ENCODE measurements at places on chromosomes 11 and 22.

- DNase-seq: no peak
Observed at GRCh38 chr22:38881997-38882879, 10.2 kb upstream of the CBX6 start.

- no peak for DNase-seq
Observed at GRCh38 chr11:36631774-36632173, 33.7 kb upstream of the RAG2 start.

GRCh38 chr11:70135625-70136059 is 57.5 kb downstream of the ANO1 start:
- DNase-seq: no peak

GRCh38 chr22:23270212-23270733 is 90.0 kb downstream of the BCR start:
- no peak for DNase-seq

DNA sequence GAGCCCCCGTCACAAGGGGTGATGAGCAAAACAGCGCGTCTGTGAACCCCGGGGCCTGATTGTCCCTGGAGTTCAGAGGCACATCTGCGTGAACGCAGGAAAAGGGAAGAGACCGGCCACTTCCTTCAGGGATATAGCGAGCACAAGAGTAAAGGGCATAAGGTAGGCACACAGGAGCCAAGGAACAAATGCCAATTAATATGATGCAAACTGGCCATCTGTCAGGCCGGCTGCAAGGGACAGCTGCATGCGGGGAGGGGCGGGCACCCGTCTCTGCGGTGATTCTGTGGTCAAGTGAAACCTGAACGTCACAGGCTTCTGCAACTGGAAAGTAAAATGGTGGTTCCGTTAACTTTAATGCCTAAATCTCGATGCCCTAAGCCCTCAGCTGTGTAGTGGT is 64.7 kb downstream of the TRIM29 start:
- DNase-seq: no peak

DNA sequence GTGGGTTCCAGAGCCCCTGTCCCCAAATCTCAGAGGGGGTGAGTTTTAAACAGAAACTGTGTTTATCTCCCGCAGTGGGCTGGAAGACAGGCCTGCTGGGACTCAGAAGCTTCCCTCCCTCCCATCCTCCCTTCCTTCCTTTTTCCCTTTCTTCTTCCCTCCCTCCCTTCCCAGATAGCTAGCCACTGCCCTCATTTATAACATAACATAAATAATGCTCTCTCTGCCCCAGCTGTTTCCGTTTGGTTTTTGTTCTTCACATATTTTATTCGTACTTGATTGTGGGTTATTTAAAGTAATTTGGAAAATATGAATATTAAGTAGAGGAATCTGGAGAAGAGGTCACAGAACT is 140.9 kb downstream of the TEAD1 start:
- DNase-seq: no peak

DNA sequence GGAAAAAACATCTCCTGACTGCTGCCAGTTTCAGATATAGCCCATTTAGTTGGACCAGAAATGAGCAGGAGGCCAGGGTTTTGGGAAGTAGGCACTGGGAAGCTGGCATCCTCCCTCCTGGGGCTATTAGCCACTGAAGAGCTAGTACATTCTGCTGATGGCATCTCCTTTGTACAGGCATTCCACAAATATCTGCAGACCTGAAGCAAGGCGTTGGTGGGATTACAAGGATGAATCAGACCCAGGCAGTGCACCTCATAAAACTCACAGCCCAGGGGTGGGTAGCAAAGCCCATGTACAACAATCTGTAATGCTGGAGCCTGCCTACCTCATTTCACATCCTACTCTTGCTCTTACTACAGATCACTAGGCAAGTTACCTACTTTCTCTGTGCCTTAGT is 27.5 kb upstream of the POU2AF1 start:
- DNase-seq: no peak

- no peak for DNase-seq
Observed at GRCh38 chr11:2699185-2699530, 636 bp downstream of the KCNQ1OT1 start.

DNA sequence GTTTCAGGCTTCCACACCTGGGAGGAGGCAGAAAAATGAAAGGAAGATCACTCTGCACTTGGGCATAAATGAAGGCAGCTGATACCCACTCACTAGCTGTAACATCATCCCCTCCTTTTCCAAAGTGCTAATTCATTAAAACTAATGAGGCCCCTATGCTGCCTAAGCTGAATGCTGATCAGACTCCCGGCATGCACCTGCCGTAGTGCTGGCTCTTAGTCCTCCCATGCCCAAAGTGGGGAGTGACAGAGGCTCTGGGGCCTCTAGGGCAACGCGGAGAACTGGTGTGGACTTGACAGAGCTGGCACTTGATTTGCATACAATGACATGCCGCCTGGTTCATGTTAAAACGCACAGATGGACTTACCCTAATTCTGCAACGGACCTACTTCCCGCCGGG is 96.5 kb upstream of the NCAM1 start:
- DNase-seq: no peak

GRCh38 chr11:82759649-82760048 is 26.0 kb upstream of the FAM181B start:
- DNase-seq: no peak

DNA sequence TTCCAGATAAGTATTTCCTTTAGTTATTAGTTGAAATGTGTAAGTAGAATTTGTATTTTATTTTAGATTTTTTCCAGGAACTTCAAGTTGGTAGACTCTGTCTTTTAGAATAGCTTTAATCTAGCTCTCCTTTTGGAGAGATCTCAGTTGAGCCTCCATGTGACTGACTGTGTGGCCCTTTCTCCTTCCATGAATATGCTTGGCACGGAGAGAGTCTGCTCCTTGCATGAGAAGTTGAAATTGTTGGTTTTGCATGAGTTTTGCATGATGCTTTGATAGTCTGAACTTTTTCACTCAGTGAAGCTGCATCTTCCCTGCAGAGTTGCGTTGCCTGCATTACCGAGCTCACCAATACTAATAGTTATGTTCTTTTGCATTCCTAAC is 32.8 kb upstream of the CTTN start:
- no peak for DNase-seq

DNA sequence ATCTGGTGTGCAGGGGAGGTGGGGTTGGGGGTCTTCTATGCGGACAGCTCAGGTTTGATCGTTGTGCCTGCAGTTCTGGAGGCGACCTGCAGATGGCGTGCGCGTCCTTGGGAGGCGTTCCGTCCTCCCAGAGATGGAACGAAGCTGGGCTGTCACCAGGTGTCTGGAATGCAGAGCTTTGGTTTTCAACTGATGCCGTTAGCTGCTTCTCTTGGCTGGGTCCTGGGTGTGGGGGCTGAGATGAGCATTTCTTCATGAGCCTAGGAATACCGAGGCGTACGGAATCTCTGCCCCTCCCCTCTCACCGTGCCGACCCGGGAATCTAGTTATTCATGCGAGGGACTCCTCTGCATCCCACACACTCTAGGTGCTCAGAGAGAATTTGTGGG is 98.6 kb downstream of the CEP164 start:
- DNase-seq: peak; percentile 57

GRCh38 chr11:118789501-118790356 is 1.2 kb downstream of the DDX6 start:
- peak; percentile 49 for DNase-seq

DNA sequence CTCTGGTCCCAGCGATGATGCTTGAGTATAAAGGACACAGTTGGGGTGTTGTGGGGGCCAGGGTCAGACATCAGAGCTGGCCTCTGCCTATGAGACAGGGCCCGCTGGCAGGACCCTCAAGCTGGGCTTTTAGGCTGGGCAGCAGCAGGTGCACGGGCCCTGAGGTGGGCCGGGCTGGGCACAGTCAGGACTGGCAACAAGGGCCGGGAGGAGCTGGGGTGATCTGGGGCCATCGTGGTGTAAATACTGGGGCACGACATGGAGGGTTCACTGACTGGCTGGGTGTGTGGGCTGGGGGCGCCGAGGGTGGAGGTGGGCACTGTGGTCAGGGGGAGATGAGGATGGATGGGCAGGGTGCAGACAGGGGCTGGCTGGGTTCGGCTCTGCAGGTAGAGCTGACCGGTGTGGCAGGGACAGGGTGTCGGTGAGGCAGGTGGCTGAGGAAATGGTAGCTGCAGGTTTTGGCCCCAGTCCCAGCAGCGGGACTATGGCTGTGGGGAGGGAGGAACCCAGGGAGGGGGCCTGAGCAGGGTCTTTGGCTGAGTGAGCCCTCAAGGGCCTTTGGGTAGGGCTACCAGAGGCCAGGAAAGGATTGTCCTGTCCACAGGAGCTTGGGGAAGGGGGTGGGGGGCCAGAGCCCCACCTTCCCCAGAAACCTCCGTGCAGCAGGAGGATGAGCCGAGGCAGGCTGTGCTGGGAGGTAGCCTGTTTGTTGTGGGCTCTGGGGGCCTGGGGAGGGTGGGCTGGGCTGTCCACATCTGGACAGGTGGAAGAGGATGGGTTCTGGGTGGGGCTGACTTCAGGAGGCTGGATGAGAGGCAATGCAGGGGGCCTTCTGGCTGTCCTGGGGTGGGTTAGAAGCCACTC is 81.4 kb downstream of the KCNQ1 start:
- DNase-seq: no peak

DNA sequence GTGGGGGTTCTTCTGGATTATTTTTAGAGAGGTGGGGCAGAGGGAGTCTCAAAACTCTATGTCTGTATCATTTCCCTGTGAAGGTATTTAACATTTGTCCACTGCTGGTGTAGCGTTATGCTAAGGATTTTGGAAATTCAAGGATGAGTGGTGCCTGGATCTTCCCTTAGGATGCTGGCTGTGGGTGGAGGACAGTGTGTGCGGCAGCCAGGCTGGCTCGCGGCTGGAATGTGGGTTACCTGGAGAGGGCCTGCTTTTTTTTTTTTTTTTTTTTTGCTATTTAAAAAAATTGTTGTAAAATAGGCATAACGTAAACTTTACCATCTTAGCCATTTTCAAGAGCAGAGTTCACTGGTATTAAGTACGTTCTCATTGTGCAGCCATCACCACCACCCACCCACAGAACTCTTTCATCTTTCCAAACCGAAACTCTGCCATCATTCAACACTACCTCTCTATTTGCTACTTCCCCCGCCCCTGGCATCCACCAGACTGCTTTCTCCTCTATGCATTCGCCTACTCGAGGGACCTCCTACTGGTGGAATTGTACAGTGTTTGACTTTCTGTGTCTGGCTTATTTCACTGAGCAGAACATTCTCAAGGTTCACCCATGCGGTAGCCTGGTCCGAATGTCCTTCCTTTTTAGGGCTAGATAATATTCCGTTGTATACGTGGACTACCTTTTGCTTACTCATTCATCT is 67.1 kb downstream of the PARVB start:
- DNase-seq: no peak

DNA sequence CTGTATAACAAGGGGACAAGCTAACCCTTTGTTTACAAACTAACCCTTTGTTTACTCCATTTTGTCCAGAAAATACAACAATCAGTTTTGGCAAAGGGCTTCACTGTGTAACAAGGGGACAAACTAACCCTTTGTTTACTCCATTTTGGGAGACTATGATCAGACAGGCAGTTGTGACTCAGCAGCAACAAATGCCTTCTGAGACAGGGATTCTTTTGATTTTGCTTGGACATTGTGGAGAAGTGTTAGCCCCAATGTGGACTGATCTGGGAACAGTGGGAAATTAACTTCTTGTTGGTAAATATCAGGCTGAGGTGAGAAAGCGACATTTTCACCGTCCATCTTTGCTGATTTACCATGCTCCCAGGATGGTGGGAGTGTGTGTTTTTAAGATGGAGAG is 983 bp downstream of the EHF start:
- no peak for DNase-seq

DNA sequence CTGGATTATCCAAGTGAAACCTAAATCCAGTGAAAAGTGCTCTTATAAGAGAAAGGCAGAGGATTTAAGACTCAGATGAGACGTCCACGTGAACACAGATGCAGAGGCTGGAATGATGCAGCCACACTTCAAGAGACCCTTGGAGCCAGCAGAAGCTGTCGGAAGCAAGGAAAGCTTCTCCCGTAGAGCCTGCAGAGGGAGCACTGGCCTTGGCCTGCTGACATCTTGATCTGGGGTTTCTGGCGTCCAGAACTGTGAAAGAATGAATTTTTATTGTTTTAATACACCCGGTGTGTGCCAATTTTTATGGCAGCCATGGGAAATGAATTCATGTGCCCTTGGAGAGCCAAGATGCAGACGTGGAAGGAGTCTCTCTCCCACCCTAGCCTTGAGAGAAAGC is 407.0 kb upstream of the B3GAT1 start:
- no peak for DNase-seq

Measured in H1 (cell line).